ENCODE measurements at places on chromosomes 16 and 17.

- DNase-seq: no peak
These were observed 910 bp upstream of the RAMP2 start for GRCh38 chr17:42759982-42760651.

DNA sequence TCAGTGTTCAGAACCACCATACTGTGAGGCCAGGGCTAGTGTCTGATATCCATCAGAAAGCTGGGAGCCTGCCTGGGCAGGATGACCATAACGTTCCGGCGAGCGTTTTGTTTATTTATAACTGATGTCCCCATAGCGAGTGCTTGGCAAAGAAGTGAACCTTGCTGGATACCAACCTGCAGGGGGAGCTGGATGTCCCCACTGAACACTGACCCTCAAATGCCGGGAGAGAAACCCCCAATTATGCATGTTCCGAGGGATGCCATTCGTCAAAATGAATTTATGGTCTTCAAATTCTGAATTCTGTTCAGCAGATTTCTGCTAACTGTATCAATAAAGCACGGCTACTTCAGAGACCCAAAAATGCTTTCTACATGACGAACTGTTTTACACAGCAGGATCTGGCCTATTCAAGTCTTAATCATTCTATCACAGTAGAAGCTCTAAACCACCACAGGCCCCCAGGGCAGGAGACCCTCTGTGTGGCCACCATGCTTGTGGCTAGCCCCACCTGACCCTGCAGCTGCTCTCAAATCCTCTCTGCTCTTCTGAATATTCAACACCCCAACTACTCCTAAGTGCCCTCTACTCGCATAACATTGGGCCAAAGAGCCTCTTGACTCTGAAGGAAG lies 15.2 kb downstream of the MED24 start:
- no peak for DNase-seq

- no peak for DNase-seq
These were observed 126.3 kb downstream of the BANP start for GRCh38 chr16:88077328-88078108.

- DNase-seq: no peak
These were observed 4.6 kb downstream of the RASD1 start for GRCh38 chr17:17491546-17491988.

GRCh38 chr17:71168053-71168741 lies 952.6 kb upstream of the SOX9 start:
- no peak for DNase-seq

- no peak for DNase-seq
These were observed 15.0 kb downstream of the TBKBP1 start for GRCh38 chr17:47708864-47709541.

GRCh38 chr16:1441391-1441829 lies 2.9 kb downstream of the CCDC154 start:
- DNase-seq: no peak

DNA sequence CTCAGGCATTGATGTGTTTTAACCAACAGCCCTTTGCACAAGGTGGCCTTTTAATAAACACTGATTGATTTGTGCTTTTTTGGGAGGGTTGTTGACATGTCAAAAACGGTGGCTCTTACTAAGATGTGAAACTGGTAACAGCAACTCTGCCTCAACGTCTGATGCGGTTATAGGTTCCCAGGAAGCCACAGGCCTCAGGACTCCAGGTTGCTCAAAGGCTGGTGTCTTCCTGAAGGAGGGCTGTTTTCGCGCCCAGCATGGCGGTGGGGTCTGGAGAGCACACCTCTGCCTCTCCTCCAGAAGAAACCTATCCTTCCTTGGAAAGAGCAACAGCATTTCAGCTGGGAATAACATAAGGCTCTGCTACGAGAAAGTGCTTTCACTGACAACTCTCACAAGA lies 187.5 kb downstream of the IRF8 start:
- no peak for DNase-seq

DNA sequence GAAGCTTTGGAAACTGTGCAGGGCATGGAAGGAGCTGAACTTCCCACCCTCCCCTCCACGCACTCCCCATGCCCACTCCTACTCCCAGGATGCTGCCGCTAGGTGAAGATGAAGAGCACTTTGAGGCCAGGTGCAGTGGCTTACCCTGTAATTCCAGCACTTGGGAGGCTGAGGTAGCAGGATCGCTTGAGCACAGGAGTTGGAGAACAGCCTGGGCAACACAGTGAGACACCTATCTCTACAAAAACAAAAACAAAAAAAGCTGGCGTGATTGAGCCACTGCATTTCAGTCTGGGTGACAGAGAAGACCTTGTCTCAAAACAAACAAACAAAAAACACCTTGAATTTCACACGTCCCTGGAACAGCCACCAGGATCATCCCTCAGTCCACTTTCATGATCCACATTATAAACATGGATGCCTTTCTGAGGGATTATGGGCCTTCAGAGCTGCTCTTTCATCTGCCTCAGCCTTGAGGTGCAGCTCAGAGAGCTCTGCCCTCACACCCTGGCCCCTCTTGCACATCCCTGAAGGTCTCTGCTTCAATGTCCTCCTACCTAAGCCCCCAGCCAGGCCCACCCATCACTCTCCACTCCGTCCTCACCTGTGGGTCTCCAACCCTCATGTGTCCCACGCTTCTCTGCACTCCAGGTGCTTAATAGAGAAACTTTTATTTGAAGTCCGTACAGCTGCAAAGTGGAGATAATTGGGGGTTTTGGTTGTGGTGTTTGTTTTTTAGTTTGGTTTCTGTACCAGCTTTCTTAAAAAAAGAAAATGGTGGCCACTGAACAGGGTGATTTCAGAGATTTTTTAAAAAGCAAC lies 25.8 kb downstream of the PHB1 start:
- no peak for DNase-seq

- DNase-seq: no peak
These were observed 137.9 kb downstream of the FTO start for GRCh38 chr16:53841884-53842283.

- no peak for DNase-seq
These were observed 13.1 kb upstream of the SEPHS2 start for GRCh38 chr16:30458561-30459394.

DNA sequence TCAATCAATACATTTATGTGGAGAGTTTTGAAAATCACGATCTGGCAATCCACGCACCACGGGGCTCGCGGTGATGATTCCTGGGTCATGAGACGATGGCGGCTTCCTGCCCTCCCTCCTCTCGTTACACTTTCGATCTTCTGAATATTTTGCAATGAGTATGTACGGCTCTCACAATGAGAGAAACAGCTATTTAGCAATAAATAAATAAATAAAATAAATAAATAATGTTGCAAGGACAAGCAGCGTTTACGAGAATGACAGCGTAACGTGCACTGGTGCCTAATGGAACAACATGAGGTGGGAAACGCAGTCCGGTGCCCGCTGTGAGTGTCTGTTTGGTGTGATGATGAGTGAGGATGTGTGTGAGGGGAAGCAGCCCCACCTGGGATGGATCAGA lies 46.7 kb upstream of the JPH3 start:
- no peak for DNase-seq

GRCh38 chr17:58233543-58233942 lies 4.8 kb upstream of the LPO start:
- no peak for DNase-seq

DNA sequence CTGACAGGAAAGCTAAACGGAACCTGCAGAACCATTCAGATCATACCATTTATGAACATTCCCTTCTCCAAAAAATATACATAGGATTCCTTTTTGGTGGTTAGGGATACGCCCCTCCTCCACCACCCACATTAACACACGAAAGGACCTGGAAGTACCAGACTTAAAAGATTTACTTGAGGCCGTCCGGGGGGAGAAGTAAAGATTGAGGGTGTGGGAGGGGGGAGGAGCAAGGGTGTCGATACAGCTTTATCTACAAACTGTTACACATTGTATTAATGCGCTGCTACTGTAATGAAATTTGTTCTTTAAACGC lies 537 bp downstream of the PALB2 start:
- no peak for DNase-seq

DNA sequence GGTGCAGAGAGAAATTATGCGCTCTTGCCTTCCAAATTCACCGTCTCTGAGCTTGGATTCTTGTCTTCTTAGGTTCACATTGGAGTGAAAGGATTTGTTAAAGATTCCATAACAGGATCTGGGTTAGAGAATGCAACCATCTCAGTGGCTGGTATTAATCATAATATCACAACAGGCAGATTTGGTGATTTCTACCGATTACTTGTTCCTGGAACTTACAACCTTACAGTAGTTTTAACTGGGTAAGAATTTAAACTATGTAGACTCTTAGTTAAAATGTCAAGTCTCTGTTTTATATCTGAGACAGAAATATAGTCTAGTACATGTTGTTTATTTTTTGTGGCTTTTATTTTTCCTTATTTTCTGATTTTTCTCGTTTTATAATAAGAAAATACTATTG lies 42.9 kb downstream of the CPD start:
- no peak for DNase-seq

- DNase-seq: no peak
These were observed 31.6 kb downstream of the PHKB start for GRCh38 chr16:47492428-47493377.

DNA sequence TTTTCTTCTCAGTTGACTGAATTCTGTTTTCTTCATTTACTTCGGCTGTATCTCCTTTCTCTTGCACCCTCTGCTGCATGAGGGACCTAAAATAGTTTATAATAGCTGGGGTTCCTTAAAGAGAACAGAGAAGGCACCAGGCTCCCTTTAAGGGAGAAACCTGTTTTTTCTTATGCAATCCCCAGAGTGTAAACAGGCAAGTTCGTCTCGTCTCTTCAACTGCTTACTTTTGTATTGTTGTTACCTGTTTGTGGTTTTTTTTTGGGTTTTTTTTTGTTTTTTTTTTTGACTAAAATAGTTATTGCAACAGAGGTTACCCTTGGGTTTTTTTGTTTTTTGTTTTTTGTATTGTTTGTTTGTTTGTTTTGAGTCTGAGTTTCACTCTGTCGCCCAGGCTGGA lies 3.7 kb upstream of the LDHD start:
- no peak for DNase-seq
